ENCODE measurements at places on chromosomes 5 and 9.

DNA sequence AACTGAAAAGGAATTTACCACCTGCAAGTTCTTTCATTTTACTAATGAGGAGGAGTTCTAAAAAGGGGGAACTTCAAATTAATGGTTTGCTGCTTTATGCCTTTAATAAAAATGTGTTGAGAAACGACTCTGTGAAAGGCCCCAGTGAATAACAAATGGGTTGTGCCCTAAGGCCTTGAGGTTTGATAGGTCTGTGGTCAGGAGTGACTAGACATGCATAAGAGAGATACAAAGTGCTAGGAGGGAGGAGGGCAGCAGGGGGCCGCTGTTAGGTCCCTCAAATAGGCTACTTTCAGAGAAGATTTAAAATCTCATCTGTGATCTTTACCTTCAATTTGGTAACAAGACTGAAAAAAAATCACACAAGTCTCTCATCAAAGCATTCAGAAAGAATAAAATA lies 58.3 kb downstream of the FAM81B start:
- DNase-seq, result no peak

- no peak for DNase-seq
Observed at GRCh38 chr5:78005021-78005785, 229.1 kb upstream of the TBCA start.

DNA sequence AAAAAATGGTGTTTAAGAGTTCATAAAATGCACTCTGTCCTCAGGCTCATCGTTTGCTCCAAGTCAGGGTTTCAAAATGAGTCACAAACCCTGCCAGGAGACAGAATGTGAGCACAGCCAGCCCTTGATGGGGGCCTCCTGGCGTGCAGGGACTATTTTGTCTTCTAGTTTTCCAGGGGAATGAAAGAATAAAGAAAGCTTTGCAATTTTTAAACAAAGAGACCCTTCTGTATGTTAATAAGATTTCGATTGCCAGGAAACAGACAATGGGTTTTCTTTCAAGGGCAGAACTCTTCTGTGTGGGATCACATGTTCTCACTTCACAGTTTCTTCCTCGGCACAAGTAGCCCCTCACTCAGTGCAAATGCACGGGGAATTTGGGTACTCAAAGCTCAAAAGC lies 121.4 kb upstream of the C6 start:
- DNase-seq, result no peak

GRCh38 chr9:93902051-93902779 lies 52.9 kb downstream of the BARX1 start:
- DNase-seq, result no peak

DNA sequence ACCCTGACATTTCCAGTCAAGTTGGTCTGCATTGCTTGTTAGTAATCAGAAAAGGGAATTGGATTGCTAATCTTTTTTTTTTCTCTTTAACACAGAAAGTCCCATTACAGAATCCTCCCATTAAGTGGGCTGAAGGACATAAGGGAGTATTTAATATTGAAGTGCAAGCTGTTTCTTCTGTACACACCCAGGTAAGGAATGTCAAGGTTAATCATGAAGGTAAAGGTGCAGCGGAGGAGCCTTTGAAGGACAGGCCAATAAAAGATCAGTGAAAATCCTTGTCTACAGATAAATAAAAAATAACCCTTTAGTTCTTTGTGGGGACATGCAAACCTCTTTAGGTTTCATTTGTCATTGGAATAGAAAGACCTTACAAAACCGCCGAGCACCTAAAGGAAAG lies 161.4 kb downstream of the DOCK8 start:
- DNase-seq, result no peak

GRCh38 chr5:52915176-52915875 lies 73.8 kb upstream of the ITGA2 start:
- peak; percentile 88 for DNase-seq

GRCh38 chr5:15539951-15540350 lies 40.0 kb downstream of the FBXL7 start:
- DNase-seq, result no peak
